Brain microvascular endothelial cell (primary cell): ENCODE measurements at places on chromosomes 3 and 15.

DNA sequence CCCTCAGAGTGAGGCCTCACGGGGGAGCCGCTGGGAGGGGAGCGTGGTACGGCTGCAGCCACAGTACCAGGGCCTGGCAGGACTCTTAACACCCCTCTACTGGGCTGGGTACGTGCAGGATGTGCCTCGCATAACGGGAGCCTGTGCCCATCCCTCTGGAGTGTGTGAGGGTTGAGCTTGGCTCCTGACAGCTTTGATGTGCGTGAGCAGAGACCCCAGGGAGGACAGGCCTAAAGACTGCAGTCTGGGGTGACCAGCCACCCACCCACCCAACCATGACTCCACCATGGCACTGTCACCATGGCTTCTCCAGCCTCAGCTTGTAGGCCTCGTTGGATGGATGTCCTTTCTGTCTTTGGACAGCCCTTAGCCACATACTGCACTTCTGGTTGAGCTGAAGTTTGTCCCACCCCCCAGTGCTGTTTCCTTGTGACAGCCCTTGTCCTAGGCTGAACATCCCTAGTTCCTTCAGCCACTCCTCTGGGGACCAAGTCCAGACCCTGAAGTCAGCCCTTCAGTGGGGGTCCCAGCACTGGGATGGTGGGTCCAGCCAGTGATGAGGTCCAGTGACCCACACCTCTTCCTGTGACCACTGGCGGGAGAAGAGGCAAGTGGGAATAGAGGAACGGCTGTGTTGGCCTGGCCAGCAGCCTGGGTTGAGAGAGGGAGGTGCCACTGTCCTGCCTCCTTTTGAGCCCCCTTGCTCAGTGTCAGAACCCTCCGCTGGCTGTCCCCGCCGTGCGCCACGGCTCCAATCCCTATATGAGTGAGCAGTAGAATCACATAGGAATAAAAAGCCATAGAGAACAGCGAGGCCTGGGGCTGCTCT is 6.1 kb downstream of the GLYCTK start:
- no peak for DNase-seq

DNA sequence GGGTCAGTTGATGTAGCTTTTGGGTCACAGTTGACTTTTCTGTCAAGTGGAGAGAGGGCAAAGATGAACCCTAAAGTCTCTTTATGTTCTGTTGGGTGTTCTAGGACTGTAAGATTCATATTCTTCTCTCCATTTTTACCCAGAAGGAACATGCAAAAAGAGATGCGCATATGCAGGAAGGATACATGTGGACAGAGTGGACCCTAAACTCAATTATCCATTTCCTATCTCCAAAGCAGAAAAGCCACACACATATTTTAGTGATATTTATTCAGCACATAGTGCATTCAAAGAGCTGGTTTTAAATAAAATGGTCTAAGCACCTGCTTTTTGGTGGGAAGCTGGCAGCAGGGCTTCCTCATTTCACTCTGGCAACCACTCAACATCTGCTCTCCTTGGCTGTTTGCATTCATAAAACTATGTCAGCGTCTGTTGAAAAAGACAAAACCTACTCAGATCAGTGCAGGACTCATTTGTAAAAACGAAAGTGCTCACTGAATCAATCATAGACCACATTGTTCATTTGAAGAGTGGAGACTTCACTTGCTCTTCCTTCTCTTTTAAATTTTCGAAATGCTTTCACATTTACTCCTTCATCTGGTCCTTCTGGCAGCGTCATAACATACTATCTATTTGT is 96.6 kb downstream of the SEMA6D start:
- DNase-seq = no peak

DNA sequence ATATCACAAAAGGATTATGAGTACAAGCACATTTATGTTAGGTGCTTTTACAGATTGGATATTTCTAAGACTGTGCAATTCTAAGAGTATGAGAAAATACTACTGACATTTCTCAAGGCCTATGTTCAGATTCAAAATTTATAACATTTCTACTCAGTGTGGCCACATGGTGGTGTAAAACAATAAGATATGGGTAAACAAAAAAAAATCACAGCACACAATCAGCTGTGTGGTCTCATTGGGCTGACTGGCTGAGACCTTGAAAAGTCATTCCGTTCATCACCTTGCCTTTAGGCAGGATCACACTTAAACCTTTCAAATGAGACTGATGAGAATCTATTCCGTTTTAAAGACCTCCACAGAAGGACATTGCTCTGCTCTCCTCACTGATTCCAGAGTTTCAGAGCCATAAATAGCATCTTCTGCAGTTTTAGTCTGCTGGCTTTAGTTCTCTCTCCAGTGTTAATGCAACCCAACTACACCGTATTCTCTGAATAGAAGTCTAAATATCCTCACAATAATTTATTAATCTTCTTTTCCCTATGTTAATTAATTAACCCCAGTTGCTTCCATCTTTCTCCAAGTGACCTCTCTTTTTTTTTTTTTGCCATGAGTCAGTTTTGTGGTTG is 158.2 kb downstream of the SPATA16 start:
- DNase-seq = no peak

GRCh38 chr15:85440451-85440850 is 60.0 kb downstream of the AKAP13 start:
- no peak for DNase-seq

DNA sequence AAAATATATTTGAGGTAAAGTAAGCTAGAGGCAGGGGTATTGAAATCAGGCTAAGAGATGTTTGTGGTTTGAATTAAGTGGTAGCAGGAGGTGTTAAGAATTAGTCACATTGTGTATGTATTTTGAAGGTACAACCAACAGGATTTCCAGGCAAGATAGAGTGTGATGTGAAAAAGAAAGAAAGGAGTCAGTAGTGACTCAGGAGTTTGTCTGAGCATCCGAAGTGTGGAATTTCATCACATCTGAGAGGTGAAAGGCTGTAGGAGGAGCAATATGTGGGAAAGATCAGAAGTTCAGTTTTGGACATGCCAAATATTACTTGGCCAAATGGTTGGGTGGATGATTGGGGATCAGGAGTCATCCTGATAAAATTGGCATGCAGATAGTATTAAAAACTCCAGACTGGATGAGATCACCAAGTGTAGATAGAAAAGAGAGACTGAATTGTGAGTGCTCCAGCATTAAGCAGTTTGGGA is 32.1 kb upstream of the EBLN2 start:
- peak; percentile 91 for DNase-seq

DNA sequence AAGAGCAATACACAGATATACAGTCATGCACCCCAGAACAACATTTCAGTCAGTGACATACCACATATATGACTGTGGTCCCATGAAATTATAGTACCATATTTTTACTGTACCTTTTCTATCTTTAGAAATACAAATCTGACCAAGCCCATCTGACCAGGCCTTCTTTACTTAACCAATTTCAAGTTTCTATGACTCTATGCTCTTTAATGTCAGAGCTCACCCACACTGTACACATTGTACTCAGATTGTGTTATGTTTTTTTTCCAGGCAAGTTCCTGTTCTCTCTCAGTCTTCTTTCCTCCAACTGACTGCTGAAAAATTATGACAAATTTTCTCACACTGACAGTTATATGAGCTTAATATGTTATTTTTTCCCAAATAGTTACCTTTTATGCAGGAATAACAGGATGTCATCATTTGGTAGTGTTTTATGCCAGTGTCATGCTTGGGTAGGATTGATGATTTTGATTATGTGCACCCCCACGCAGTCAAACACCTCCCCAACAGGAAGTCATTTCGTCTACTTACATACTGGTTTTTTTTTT is 8.0 kb upstream of the CBLB start:
- DNase-seq = no peak

DNA sequence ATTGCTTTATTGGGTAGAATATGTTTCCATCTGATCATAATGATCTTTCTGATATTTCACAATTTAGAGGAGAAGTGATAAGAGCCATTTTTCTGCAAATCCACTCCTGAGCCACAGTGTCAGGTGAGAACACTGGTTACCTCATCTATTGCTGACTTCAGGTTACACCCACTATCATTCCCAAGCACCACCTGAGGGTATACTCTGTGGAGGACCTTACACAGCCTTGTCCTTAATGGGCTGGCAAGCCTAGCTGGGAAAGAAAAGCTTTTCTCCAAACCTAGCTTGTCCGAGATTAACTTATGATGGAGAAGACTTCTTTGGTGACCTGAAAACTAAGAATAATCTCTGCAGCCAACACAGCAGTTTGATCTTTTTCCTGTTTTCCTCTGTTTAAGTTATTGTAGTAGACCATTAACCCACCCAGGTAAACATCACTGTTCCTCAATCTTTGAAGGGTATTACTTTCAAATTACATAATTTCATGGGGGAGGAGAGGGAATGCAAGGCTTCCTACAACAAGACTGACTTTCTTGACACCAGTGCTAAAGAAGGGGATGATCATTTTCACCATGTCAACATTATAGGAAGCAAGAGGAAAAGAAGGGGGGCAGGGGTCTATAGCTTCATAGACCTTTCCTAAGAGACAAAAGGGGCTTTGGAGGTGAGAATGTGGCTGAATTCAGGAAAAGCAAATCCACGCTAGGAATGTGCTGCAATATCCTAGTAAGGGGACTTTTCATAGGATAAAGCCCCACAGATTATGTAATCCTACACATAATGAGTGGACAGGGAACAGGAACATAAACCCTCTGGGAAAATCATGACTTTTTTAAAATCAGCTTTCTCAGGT is 1.7 kb downstream of the NCEH1 start:
- no peak for DNase-seq

GRCh38 chr3:1766384-1766783 is 332.3 kb upstream of the CNTN4 start:
- DNase-seq = no peak

DNA sequence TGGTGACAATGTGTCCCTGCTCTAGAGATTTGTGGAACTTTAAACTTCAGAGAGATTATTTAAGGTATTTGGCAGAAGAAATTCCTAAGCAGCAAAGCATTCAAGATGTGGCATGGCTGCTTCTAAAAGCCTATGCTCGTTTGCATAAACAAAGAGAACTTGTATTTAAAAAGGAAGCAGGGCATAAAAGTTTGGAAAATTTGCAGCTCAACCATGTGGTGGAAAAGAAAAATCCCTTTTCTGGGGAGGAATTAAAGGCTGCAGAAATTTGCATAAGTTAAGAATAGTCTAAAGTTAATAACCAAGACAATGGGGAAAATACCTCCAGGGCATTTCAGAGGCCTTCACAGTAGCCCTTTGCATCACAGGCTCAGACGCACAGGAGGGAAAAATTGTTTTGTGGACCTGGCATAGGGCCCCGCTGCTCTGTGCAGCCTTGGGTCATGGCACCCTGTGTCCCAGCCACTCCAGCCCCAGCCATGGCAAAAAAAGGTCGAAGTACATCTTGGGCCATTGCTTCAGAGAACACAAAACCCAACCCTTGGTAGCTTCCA is 1109.1 kb downstream of the OTOL1 start:
- no peak for DNase-seq

DNA sequence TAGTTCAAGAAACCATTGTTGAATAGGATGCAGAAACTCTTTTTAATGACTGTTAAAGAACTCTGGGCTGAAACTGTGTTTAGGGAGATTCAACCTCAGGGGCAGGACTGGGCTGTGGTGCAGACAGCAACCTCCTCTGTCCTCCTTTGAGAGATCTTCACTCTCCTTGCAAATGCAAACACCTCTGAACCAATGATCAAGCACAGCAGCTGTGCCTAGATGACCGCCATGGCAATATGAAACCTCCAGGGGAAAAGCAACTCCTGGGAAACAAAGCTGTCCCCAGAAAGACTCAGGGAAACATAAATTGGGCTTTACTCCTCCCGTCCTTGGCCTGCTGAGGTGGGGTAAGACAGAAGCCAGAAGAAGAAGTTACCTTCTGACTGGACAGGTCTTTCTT is 52.6 kb downstream of the TBC1D2B start:
- no peak for DNase-seq

- DNase-seq = no peak
Observed at GRCh38 chr3:31862666-31863279, 118.3 kb downstream of the OSBPL10 start.

DNA sequence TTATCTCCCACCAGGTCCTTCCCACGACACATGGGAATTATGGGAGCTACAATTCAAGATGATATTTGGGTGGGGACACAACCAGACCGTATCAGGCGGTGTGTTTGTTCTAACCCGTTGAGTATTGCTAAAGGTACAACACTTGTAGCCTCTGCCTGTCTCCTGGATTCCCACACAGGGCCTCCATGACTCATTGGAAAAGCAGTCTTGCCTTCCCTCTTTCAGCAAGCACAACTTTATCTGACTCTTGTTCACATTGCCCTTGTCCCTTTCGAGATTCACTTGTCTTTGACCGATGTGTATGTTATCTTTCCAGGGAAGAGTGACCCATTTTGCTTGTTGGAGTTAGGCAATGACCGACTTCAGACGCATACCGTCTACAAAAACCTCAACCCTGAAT is 152.3 kb downstream of the MCTP2 start:
- peak; percentile 43 for DNase-seq

DNA sequence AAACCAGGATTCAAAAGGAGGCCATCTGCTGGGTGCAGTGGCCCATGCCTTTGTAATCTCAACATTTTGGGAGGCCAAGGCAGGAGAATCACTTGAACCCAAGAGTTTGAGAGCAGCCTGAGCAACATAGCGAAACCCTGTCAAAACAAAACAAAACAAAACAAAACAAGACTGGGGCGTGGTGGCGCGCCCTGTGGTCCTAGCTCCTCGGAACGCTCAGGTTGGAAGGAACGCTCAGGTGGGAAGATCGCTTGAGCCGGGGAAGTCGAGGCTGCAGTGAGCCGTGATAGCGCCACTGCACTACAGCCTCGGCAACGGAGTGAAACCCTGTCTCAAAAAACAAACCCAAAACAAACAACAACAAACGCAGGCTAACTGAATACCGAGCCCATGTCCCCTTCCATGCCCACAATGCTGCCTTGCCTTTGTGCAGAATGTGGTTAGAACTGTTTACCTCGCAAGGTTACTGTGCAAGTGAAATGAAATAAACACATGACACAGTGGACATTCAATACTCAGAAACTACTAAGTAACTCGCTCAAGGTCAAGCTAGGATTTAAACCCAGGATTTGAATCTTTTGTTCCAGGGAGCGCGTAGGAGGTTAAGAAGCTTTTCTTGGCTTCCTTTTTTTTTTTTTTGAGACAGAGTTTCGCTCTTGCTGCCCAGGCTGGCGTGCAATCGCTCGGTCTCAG is 766 bp upstream of the EMC4 start:
- DNase-seq = no peak

GRCh38 chr3:63753567-63753966 is 65.5 kb upstream of the C3orf49 start:
- peak; percentile 13 for DNase-seq

DNA sequence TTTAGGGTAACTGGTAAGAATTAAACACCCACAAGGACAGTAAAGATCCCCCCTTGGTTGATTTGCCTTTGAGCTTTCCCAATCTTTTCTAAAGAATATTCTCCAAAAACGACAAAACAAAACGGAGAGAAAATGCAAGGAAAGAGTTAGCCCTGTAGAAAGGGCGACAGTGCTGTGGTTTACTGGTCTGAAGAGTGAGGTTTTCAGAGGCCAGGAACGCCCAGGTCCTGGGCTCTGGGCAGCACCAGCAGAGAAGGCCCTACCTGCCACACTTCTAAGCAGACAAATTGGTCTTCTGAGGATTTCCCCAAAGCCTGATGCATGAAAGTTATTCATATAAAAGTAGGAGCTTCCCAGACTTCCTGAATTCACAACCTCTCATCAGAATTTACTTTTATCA is 119.3 kb downstream of the KCNMB2 start:
- DNase-seq = no peak
